ENCODE measurements at places on chromosomes 3 and 15. TPM values are rescaled to one million over a fixed set of nuclear protein-coding genes. Genes with fewer than 3 reads are reported as not detected.

The GOLGA8G gene
- total RNA-seq, result not detected

The CCDC66 gene
- 20.6 TPM for total RNA-seq

The SH3GL3 gene
- total RNA-seq, result not detected

DNA sequence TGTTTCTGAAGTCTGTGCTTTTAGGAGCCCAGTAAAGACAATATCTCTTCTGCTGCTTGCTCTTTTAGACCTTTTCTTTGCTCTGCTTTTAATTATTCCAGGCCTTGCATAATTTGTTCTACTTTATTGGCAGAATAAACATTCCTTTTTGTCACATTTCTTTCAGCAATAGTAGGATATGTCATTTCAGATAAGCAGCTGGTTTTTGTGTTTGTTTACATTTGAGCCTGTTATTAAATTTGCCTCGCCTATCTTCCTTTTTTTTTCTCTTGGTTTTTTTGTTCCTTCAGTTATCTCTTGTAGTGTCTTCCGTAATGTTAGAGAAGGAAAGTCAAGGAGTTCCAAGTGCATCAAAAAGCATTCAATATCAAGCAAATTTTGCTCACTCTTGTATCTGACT lies 16.4 kb downstream of the ZNF654 start:
- no peak for DNase-seq

DNA sequence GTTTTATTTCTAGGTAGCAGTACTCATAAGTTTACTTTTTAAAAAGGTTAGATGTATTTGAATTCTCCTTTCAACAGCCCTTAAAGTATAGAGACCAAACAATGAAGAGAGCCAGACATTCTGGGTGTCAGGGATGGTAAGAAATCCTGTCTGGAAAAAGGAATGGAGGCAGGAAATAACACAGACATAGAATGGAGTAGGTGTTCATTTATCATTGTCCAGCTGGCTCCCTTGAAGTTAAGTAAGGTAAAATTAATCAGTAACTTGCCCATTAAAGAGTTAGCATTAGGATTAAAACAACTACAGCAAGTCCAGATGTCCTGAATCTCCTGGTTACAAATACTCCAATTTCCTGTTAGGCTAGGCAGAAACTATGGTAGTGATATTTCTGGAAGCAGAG lies 13.5 kb upstream of the SUCNR1 start:
- DNase-seq, result no peak

- DNase-seq, result no peak
Measured at GRCh38 chr3:160098926-160099626, 110.4 kb downstream of the IL12A start.

DNA sequence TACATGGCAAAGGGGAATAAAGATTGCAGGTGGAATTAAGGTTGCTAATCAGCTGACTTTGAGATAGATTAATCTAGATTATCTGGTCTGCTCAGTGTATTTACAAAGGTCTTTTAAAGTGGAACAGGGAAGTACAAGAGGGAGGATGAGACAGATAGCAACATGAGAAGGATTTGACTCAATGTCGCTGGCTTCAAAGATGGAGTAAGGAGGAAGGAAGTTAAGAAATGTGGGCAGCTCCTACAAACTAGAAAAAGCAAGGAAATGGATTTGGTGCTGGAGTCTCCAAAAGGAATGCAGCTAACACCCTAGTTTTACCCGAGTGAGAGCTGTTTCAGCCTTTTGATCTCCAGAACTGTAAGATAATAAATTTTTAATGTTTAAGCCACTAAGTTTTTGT lies 180.7 kb upstream of the TTC14 start:
- no peak for DNase-seq

GRCh38 chr15:61764141-61764540 lies 296.1 kb downstream of the VPS13C start:
- no peak for DNase-seq

DNA sequence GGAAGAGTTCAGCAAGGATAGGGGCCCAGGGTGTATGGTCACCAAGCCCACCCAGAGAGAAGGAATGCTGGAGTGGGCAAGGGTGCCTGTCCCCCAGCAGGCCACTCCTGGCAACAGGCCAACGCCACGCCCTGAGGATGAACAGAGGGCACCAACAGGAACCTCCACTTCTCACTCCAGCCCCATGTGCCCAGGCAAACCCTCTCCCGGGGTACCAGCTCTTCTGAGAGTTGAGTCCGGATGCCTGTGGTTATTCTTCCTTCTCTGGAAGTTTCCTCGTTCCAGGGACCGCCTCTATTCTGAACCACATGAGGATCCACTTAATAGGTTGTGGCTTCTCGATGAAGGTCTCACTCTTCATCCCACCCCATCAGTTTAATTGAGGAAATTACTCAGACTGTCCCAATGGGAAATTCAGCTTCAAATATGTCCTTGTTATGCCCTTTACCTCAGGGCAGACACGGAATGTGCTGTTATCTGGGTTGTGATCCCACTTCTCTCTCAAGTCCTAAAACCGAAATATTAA lies 114.3 kb downstream of the LIPC start:
- DNase-seq, result no peak

- DNase-seq, result no peak
Measured at GRCh38 chr3:94172695-94173310, 109.9 kb downstream of the NSUN3 start.

Data from mucosa of gallbladder (tissue), 1 donor.